ENCODE measurements at places on chromosomes 11 and 22. TPM values are rescaled to one million over a fixed set of nuclear protein-coding genes. Genes with fewer than 3 reads are reported as not detected.

GRCh38 chr22:28332410-28332809 lies 347.2 kb downstream of the TTC28 start:
- no peaks in the 10 kb centered on the region for H3K4me1 ChIP-seq
- DNase-seq, result no peak
- H3K4me3 ChIP-seq, result no peak overlapping the region

- no peak overlapping the region for H3K27ac ChIP-seq
- no peaks in the 10 kb centered on the region for H3K36me3 ChIP-seq
- H3K4me3 ChIP-seq, result no peak overlapping the region
- peaks cover 14% of the 10 kb centered on the region for H3K27me3 ChIP-seq
- no peak for DNase-seq
Observed at GRCh38 chr11:7690648-7691047, 15.6 kb downstream of the OVCH2 start.

DNA sequence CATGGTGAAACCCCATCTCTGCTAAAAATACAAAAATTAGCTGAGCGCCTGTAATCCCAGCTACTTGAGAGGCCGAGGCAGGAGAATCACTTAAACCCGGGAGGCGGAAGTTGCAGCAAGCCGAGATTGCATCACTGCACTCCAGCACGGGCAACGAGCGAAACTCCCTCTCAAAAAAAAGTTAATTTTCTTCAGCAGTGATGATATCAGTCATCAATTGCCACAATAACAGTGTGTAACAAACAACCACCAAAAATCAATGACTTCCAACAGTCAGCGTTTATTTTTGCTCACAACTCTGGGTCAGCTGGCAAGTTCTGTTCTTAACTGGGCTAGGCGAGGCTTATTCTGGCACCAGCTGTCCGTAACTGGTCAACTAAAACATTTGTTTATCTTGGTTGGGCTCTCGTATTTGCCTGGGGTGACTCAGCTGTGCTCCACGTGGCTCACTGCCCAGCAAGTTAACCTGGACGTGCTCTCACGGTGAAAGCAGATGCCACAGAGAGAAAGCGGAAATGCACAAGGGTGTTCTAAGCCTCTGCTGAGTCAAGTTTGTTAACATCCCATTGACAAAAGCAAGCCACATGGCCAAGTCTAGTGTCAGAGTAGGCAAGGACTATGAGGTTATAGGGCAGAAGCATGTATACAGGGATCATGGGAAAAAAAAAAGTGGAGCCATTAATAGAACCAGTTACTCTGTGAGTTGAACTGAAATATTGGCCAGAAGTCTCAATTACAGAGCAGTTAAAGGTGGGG lies 52.1 kb downstream of the LHFPL7 start:
- no peak overlapping the region for H3K27ac ChIP-seq
- DNase-seq, result no peak
- no peaks in the 10 kb centered on the region for H3K27me3 ChIP-seq
- no peaks in the 10 kb centered on the region for H3K4me1 ChIP-seq

DNA sequence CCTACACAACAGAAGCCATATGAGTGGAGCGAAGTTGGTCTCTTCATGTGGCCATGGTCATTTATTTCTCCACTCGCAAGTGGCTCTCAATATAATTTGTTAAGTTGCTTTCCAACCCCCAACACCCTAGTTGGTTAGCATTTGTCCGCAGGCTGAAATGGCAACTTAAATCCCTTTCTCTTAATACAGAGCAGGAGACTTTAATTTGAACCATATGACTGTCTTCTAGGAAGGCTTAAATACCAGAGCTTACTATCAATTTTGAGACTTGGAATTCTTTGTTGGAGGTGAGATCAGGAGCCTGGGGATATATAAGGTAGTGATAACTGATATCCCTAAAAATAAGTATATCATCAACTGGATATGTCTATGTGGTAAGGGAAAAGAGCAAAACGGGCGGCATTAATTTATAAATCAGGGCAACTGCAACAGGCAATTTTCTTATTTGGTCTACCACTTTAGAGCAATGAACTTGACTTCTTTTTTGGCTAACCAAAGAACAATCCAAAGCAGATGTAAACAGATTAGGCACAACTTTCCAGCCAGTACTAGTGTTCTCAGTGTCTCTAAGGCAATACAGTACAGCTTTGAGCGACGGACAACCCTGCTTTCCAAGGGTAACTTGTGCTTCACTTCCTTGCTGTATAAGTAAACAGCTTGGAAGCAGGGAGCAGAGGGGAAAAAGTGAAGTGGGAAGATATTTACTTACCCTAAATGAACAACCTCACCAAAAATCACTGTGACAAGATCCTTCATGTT lies 74.7 kb upstream of the APOA1 start:
- H3K27me3 ChIP-seq, result no peaks in the 10 kb centered on the region
- H3K4me3 ChIP-seq, result no peak overlapping the region
- DNase-seq, result no peak
- H3K27ac ChIP-seq, result no peak overlapping the region
- H3K36me3 ChIP-seq, result no peaks in the 10 kb centered on the region
- peaks cover 3% of the 10 kb centered on the region for H3K4me1 ChIP-seq

DNA sequence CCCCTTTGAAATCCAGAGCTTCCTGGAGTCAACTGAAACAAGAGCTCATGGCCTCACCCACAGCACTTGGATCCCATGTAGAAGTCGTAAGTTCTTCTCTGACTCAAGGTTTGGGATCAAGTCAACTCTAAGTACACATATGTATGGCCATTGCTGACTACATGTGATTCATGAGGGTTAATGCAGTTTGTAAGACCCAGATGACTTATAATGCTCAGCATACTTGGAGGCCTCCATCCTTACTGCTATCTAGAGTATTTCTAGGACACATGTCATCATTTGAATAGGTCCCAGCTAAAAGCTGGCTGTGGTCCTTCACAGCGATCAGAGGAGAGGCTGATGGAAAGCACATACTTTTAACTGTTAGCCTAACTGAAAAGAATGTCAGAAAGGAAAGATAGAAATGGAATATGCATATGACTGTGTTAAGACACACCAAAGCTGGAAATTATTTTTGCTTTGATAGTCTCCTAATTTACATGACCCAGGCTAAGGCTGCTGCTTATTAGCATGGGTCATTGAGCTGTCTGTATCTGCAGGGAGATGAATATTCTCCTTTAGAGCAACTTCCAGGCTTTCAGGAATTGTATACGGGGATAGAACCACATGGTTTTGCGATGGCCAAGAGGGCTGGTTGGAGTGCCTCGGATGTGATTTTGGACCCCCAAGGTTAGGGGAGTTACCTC lies 76.3 kb downstream of the NTM start:
- no peak overlapping the region for H3K4me3 ChIP-seq
- H3K27ac ChIP-seq, result no peak overlapping the region
- H3K27me3 ChIP-seq, result no peaks in the 10 kb centered on the region
- DNase-seq, result no peak
- no peaks in the 10 kb centered on the region for H3K4me1 ChIP-seq

DNA sequence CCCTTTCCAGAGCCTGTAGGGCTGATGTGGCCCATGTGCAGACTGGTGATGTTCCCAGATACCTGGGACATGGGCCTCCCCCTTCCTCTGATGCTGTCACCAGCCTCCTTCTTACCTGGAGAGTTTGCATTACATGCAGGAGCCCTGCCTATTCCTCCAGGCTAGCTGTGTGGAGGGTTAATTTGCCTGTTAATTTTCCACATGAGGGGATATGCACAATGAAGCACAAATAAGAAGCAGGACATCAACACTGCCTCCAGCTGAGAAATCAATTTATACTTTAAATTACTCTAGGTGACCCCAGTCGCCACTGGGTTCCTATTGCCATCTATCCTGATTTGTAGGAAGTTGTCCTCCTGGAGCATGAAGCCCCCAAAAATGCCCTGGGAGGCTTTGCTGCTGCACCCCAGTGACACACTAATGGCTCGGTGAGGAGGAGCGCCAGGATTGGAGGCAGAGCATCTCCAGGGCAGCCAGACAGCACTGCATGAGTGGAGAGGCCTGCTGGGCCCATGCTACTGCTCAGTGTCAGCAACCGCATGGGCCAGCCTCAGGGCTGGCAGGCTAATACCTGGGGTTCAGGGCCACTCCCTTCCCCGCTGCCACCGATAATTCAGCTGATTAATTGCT lies 101.6 kb upstream of the USP47 start:
- H3K4me3 ChIP-seq, result no peak overlapping the region
- H3K27me3 ChIP-seq, result peaks cover 6% of the 10 kb centered on the region
- no peaks in the 10 kb centered on the region for H3K4me1 ChIP-seq
- no peaks in the 10 kb centered on the region for H3K36me3 ChIP-seq
- no peak overlapping the region for H3K27ac ChIP-seq

Gene OR6A2
- not detected for total RNA-seq

Gene TTC12
- total RNA-seq, result 26.5 TPM

Gene CBLIF
- not detected for total RNA-seq

Gene SYT13
- total RNA-seq, result not detected

All from CD4-positive, alpha-beta T cell (primary cell).